ENCODE measurements at places on chromosomes 2 and 18.

- no peak for DNase-seq
These were observed 738.3 kb upstream of the HS6ST1 start for GRCh38 chr2:129056959-129057317.

DNA sequence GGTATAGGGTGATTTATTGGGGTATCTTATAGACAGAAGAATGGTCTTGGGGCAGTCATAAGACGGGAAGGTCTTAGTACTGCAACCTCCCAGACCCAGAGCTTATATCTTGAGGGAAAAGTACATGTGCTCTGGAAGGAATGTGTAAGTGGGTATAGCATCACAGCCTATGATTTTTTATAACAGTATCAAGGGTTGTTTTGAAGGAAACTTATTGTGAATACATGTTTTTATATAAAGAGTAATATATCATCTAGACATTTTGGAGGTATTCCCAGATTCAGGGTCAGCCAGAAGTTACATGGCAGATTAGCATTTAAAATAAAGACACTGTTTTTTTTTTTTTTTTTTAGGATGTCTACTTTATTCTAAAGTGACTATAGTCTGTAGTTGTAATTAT is 47.6 kb upstream of the STON1 start:
- no peak for DNase-seq

DNA sequence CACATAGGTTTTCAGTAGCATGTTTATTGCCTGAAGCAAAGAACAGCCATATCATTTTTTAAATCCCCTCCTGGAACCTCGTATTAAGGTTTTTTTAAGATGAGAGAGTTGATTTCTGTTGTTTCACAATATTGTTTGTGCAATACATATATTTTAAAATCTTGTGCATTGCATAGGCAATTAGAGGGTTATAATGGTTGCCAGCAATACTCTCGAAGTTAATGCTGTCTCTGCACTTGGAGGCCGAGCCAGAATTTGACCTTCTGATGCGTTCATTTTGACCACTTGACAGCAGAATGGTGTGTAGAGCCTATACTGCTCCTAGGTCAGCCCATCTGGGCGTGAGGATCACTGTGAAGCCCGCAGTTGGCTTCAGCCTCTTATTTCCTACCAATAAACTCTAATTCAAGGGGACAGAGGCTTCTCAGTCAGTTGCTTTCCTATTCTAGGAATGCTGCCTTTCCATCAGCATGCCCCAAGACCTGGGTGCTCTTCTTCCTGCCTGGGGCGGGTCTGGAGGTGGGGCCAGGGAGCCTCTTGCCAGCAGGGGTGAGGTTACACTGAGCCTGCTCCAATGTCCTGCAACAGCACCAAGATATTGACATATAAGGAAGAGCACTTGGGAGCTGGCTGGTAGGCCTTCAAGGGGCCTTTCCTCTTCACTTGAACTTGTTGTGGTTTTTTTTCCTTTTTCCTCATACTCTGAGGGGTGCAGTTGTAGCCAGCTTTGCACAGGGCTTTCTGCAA is 91.4 kb upstream of the BCL2L11 start:
- no peak for DNase-seq

DNA sequence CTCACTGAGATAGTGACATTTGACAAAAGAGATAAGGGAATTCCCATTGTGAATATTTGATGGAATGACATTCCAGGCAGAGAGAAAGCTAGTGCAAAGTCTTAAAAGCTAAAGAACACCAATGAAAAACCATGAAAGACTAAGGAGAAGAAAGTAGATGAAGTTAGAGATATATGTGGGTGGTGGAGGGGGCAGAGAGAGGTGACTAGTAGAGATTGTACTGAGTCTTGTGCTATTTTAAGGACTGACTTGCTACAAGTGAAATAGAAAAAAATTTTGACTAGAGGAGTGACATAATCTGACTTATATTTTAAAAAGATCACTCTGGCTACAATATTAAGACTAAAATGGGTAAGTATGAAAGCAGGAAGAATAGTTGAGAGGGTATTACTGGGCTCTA is 35.3 kb upstream of the GULP1 start:
- no peak for DNase-seq

Data from cortex of kidney (tissue), 1 donor.